ENCODE measurements at places on chromosomes 4 and X. TPM values are rescaled to one million over a fixed set of nuclear protein-coding genes. Genes with fewer than 3 reads are reported as not detected.

Gene NEUROG2
- not detected for total RNA-seq

Gene PABPC5
- 1.2 TPM for total RNA-seq

Gene TRPC3
- 1.7 TPM for total RNA-seq

Gene RPS6KA6
- total RNA-seq, result 1.0 TPM
